ENCODE measurements at places on chromosomes 7 and 10.
A peak's percentile ranks its signal among the peaks of the same experiment; 100 is the strongest.

GRCh38 chr7:154874409-154875113, 128.4 kb downstream of the PAXIP1 start:
- DNase-seq, result no peak

DNA sequence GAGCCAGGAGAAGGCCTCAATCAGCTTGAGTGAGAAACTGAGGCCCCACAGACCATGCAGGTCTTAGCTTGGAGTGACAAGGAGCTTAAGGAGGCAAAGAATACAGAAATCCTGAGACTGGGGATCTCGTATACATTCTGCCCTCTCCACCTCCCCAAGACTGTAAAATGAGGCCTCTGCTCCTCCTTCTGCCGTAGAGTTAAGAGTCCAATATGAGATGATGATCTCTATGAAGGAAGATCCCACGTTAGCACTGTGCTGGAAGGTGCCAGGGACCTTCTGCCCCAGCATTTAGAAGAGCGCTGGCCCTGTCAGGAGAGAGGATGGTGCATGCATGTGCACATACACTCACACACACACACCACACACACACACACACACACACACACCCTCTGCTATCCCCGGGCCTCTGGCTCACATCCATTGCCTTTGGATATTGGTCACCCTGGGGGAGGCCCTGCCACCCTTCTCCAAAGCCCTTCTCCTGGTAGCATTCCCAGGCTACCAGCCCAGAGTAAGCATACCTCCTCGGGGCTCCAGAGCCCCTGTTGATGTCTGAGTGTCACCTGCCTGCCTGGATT, 15.0 kb downstream of the ZCCHC24 start:
- DNase-seq, result no peak

DNA sequence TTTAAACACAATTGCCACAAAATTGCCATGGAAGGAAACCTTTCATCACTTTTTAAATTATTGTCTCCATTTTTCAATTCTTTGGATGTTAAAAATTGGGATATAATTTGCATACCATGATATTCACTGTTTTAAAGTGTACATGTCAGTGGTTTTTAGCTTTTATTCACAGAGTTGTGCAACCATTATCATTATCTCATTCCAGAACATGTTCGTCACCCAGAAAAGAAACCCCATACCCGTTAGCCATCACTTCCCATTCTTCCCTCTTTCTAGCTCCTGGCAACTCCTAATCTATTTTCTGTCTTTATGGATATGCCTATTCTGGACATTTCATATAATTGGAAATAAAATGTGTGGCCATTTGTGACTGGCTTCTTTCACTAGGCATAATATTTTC, 260.3 kb upstream of the FERD3L start:
- no peak for DNase-seq

DNA sequence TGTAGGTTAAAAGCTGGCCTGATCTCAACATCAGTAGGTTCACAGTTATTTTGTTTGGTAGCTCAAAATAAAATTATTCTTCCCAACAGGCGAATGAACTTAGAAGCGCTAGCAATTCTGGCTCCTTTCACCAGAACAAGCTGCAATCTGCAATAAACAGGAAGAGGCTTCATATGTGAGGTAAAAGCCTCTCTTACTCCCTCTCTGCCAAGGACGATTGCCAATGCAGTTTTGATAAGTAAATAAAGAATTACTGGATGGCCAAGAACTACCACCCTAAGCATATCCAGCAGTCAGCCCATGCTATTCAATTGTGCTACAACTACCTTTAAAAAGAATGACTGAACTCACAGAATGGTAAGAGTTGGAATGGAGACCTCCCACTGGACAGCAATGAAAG, 150.0 kb upstream of the LAMB4 start:
- DNase-seq, result no peak

DNA sequence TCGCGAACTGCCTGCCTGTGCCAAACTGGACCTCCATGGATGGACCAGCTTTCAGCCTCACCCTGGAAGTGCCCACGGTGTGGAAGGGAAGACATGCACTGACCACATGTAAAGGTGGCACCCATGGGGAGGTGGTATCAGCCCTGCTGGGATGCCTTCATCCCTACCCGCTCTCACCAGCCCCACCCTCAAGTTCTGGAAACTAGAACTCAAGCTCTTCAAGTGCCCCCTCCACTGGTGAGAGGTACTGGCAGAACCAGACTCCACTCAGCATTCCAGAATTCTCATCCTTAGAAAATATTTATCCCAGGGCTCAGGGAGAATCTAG, 5.9 kb downstream of the ZNF488 start:
- DNase-seq, result no peak

GRCh38 chr7:33649476-33650441, 255.6 kb upstream of the BMPER start:
- DNase-seq, result no peak

DNA sequence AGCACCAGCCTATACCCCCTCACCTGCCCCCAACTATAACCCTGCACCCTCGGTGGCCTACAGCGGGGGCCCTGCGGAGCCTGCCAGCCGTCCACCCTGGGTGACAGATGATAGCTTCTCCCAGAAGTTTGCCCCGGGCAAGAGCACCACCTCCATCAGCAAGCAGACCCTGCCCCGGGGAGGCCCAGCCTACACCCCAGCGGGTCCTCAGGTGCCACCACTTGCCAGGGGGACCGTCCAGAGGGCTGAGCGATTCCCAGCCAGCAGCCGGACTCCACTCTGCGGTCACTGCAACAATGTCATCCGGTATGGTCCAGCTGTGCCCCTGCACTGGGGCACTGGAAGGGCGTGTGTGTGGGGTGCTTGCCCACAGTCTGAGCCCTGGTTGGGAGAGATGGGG, 40.0 kb upstream of the BMPR1A start:
- no peak for DNase-seq

DNA sequence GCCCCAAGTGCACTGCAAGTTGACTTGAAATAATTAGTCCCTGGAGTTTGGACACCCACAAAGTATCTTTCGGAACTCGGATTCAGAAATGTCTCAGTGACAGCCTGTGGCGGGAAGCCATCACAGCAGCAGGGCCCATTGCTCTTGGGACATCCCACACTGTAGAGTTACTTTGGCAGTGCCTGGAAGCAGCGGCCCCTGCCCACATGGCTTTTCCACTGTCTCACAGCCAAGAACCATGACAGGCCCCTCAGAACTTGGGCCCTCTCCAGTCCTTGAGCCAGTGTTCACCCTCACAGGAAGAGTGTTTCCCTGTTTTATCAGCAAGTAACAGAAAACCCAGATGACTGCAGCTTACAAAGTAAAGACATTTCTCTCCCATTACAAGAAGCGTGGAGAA, 477.0 kb upstream of the GALNT17 start:
- no peak for DNase-seq

DNA sequence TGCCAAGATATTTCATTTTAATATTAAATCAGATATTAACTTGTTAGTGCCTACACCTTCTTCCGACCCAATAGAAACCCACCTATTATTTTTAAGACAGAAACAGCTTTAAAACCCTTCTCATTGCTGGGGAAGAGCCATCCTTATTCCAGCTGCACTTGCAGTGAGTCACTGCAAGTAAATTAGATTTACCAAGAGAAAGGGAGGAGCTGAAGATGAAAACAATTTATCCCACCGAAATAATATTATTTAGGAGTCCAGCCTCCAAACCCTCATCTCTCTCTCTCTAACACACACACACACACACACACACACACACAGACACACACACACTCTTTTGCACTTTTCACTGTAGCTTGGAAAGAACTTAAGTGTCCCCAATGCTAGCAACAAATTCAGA, 26.9 kb downstream of the TWIST1 start:
- DNase-seq, result no peak

DNA sequence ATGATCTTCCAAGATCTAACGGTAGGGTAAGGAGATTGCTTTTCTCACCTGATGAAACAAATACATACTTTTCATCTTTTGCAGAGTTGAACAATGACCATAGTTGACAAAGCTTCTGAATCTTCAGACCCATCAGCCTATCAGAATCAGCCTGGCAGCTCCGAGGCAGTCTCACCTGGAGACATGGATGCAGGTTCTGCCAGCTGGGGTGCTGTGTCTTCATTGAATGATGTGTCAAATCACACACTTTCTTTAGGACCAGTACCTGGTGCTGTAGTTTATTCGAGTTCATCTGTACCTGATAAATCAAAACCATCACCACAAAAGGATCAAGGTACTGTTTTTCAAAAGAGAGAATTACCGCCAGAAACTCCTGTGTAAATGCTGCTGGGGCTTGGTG, 79.9 kb downstream of the ANKRD61 start:
- DNase-seq, result no peak

DNA sequence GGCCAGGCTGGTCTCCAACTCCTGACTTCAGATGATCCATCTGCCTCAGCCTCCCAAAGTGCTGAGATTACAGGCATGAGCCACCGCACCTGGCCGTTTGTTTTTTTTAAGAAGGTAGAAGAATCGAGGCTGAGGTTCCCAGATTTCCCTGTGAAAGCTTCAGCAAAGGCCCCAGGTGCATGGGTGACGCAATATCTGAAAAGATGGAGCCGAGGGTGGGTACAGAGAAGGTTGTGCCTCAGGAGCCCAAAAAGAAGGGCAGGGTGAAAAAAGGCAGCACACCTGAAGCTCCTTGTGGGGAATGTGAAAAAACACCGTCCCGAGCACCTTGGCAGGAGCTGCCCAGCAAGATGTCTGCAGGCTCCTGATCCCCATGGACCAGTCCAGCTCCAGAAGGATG, 35.8 kb upstream of the NRF1 start:
- no peak for DNase-seq

DNA sequence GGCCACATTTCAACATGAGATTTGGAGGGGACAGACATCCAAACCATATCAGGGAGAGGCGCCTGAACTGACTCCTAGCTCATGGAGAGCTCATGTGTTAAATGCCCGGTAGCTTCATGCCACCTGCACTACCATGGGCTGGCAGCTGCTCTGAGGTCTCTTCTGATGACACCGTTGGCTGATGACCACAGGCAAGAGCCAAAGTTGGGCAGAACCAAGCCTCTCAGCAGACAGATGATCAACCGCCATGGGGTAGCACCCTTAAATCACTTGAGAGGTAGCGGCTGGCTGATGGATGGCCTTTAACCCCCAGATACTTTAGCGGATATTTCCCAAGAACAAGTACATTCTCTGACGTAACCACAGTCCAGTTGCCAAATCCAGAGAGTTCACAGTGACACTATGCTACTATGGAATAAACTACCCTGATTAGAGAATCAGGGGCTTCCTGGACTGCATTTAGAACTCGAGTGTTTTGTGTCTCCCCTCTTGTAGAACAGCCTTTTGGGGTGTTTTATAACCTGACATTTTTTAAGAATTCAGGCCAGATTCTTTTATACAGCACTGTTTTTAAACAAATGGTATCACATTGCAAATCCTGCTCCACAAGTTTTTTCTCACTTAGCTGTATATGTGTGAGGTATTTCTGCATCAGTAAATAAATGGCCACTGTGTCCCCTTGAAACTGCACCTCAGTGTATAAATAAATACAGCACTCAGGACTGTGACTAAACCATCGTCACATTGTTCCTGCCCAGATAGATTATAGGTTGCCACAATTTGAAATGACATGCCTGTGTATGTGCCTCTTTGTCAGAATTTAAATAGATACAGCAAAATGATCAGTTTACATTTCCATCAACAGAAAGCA, 30.8 kb upstream of the DRGX start:
- no peak for DNase-seq

GRCh38 chr7:94183289-94183749, 179.2 kb upstream of the BET1 start:
- peak; percentile 91 for DNase-seq

DNA sequence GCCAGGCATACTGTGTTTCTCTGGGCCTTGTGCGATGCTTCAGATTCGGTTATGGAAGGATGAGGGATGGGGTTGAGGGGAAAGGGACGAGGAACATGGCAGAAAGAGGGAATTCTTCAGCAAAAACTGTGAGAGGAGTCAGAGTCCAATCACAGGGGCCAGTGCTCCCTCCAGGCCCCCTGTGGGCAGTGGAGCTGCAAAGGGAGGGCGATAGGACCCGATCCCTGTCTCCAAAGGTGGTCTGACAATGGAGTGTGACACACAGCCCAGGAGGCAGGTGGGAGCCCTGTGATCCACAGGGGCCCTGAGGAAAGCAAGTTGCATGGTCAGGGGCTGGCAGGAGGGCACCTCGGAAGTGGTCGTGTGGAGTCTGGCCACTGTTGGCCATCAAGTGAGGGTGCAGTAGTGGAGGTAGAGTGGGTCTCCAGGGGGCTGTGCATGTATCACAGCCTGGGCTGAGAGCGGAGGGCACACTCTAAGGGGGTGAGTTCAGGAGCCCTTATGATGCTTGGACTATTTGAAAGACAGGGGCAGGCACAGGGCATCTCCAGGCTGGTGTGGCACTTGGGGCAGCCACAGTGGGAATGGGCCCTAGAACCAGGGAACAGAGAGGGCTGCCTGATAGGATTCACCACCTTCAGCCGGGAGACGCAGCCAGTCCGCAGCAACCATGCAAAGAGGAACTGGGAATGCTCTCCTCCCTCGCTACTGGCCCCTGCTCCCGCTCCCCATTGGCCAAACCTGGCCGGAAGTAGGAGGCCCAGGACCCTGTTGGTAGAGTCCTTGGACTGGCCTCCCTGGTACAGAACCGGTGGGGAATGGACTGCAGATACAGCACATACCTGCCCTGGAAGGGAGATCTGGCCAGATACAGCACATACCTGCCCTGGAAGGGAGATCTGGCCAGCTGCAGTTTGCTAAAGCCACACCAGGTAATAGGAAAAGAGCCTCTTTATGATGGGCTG, 115.9 kb downstream of the ADCY1 start:
- DNase-seq, result no peak

DNA sequence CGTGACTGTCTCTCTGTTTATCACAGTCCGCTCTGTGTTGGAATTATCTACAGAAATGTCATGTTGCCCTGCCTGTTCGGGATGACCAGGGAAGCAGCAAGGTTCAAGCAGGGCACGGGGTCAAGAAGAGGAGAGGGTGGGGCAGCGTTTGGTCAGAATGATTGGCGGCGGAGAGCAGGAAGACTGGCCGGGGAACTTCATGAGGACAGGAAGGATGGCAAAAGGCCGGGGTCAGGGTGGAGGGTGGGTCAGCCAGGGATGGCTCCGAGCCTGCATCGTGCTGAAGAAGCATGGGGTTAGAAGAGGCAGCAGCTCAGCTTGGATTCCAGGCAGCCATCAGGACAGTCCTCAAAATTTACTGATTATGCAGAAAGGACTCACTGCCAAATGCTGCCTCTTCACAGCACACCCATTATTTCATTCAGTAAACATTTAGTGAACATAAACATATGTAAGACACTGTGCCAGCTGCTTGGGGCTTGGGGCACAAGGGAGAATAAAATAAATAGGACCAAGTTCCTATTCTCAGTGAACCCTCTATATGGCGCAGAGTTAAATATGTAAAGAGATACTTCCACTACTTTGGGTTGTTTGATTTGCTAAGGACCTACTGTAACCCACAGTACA, 42.8 kb downstream of the WNT2 start:
- no peak for DNase-seq

DNA sequence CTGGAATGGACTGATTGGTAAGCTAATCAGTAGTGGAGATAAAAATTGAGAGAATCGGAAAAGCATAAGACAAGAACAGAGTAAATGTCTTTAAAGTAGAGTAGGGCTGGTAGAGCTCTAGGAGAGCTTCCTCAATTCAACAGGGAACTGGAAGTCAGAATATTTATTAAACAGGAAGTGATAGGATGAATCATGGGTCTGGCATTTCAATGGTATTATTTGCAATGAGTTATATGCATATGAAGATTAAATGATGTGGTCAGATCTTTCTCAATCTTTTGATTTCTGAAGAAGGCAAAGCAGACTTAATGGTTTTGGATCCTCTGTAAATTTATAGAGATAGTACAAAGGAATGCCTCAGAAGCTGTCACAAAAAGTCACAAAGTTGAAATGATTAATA, 349.0 kb downstream of the HPSE2 start:
- peak; percentile 14 for DNase-seq

- no peak for DNase-seq
These were observed 52.7 kb upstream of the HERPUD2 start for GRCh38 chr7:35747611-35748010.

- DNase-seq, result peak; percentile 40
These were observed 496.2 kb downstream of the TNS3 start for GRCh38 chr7:47085491-47086275.

All from COLO829 (cell line).